ENCODE measurements at places on chromosomes 1 and 21.

DNA sequence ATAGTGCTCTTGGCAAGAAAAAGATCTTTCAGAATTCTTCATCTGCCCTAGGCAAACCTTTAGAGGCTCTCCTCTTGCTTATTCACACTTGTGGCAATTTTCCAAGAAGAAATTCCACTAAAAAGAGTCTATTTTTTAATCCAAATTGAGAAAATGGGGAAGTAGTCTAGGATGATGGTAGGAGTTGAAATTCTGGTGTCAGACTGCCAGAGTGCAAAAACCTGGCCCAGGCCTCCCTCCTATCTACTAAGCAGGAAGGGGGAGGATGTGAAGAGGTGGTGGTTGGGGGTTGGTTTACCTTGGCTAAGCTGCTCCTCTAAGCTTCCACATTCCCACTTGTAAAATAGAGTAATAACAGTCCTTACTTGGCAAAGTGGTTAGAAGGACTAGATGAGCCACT is 120.6 kb upstream of the KCNJ15 start:
- no peak for DNase-seq

DNA sequence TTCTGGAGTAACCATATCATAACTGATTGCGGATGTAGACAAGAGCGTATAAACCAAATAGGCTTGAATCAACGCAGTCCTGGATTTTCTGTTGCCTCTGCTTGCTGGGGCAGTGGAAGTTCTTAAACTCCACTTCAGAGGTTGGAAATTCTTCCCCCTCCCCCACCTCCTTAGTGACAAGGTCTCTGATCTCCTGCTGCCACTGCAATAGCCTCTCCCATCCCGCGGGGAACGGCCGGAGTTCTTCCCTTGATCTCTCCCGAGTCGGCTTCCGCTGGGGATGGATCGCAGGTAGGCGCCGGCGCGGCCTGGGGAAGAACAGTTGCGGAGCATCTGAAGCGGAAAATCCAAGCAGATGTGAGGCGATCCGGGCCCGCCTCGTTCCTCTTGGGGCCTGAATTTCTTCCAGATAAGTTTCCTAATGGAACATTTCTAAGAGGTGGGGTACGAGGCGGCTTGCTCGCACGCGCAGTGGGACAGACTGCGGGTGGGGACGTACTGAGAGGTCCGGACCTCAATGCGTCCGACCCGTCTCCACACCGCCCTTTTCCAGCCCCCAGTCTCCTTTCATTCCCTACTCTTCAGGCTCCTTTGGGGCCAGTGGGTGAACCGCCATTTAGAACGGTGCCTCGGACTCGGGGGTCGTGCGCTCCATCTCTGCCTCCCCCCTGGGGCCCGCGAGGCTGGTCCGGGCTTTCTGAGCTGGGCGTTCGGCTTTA is 3.1 kb upstream of the SIM2 start:
- DNase-seq, result no peak

DNA sequence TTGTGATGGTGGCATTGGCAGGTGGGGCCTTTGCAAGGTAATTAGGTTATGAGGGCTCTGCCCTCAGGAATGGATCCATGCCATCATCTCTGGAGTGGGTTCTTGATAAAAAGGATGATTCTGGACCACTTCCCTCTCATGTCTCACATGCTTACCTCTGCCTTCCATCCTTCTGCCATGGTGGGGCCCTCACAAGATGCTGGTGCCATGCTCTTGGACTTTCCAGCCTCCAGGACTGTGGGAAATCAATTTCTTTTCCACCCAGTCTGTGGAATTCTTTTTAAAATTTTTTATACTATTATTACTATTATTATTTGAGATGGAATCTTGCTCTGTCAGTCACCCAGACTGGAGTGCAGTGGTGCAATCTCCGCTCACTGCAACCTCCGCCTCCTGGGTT is 57.3 kb downstream of the ACBD3 start:
- no peak for DNase-seq

- no peak for DNase-seq
Measured at GRCh38 chr1:33727310-33727709, 136.6 kb upstream of the HMGB4 start.

DNA sequence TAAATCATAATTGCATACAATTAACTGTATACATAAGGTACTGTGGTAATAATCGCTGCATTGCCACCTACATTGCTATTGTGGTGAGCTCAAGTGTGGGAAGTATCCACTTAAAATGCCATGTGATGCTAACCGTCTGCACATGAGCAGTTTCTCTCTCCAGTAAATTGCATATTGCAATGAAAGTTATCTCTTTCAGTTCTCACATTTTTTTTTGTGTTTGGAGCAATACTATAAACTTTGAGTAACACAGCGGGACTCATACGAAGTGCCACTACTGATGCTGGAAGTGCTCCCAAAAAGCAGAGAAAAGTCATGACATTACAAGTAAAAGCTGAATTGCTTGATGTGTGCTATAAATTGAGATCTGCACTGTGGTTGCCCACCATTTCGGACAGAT is 38.5 kb downstream of the DISC1 start:
- DNase-seq, result no peak

DNA sequence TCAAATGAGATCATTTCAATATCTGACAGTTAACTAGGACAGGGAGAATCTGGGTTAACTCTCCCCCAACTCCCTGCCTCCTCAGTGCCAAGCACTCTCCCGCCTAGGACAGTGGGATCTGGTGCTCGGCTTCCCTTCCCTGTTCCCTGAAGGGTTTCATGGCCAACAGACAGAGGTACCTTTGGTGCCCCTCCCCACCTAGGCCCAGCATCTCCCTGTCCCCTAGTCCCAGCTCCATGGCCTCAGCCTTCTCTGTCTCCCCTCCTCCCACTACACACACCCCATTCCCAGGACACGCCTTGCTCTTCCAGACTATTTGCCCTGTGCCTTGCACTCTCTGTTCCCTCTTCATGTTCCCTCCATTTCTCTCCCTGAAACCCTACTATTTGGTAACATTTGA is 77.1 kb downstream of the CD247 start:
- no peak for DNase-seq

Measured in effector memory CD8-positive, alpha-beta T cell (primary cell).